ENCODE measurements at places on chromosomes 4 and X.

DNA sequence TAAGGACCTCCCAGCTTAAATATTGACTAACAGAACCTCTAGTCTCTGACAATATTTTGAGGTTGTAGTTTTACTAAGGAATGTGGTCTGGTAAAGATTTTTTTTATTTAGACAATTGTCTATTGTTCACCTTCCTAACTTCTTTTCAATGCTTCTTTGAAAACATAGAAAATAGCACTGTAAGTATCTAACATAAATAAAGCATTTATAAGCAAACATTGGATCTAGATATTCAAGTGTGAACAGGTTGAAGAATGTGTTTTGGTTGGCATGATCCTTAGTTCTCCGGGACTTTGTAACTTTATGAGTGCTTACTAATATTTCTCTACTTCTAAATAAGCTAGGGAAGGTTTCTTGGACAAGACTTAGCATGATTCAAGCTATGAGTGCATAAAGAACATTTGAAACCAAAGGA lies 285.4 kb upstream of the ARSJ start:
- no peak for DNase-seq

- DNase-seq = no peak
Observed at GRCh38 chr4:86302251-86302650, 57.6 kb downstream of the MAPK10 start.

GRCh38 chrX:40318801-40319200 lies 221.0 kb upstream of the BCOR start:
- no peak for DNase-seq

DNA sequence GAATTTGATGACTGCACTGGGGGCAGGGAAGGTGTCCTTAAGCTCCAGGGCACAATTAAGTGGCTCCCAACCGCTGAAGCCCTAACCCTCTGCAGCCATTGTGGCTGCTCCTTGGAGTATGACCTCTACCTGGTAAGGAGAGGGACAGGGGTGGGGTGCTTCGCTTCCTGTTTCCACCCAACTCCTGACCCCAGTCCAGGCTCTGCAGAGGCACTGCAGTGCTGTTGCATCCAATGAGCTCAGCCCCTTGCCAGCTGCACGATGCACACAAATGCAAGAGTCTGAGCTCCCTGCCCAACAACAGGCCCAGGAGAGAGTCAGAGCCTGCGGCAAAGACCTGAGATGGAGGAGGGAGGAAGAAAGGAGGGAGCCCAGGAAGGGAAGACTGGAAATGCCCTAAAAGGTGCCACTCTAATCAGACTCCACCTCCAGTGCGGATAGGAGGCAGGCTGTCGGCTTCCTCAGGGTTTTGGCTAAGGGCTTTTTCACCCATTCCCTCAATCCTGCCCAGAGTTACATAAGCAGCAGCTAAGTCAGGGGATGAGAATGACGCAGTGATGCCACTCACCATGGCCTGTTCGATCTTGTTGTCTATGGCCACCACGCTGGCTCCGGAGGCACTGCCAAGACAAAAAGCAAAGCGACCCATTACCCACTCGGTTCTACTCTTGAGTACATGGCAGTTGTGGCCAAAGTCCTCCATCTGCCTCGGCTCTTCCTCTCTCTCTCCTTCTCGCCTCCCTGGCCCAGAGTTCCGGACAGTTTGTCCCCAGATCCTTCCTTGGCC lies 60.1 kb downstream of the TSC22D3 start:
- no peak for DNase-seq

- no peak for DNase-seq
Observed at GRCh38 chr4:111399623-111400022, 745.6 kb upstream of the FAM241A start.

DNA sequence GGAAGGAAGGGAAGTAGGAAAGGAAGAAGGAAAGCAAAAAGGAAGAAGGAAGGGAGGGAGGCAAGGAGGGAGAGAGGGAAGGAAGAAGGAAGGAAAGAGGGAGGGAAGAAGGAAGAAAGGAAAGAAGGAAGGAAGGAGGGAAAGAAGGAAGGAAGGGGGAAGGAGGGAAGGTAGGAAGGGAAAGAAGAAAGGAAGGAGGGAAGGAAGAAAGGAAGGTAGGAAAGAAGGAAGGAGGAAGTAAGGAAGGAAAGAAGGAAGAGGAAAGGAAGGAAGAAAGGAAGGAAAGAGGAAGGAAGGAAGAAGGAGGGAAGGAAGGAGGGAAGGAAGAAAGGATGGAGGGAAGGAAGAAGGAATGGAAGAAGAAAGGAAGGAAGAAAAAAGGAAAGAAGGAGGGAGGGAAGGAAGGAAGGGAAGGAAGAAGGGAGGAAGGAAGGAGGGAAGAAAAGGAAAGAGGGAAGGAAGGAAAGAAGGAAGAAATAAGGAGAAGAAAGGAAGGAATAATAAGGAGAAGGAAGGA lies 18.6 kb upstream of the SCML1 start:
- DNase-seq = no peak

DNA sequence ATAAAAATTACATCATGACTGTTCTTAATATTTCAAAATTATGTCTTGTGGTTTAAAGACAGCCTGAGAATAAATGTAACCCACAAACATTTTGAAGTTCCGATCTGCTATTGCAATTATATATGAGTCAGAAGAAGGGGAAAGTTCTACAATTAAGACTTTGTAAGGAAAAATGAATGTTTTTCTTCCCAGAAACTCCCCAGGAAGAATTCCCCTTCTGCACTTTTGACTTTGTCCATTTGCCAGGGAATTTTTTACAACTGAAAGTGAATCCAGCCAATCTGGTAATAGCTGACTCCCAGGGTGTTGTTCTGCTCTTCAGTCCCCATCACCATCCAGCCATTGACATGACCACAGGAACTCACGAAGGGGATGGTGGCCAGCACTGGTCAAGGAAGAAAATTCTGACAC lies 61.6 kb upstream of the NOCT start:
- no peak for DNase-seq

DNA sequence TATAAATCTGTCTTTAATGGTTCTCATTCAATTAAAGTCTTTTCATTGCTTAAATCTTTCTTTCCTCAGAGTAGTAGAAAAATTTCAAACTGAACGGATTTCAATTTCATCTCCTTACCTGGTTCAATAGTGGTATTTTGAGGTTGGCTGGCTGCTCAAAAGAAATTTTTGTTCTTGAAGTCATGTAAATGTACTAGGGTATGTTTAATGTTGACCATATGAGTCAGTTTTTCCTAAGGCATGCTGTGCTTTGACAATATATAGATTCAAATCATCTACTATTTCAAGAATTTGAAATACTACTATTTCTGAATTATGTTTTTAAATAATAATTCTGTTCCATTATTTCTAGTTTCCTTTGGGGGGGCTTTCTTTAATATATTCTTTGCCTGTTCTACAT lies 105.5 kb downstream of the PACRGL start:
- DNase-seq = no peak

GRCh38 chr4:18134111-18134510 lies 112.6 kb upstream of the LCORL start:
- no peak for DNase-seq

DNA sequence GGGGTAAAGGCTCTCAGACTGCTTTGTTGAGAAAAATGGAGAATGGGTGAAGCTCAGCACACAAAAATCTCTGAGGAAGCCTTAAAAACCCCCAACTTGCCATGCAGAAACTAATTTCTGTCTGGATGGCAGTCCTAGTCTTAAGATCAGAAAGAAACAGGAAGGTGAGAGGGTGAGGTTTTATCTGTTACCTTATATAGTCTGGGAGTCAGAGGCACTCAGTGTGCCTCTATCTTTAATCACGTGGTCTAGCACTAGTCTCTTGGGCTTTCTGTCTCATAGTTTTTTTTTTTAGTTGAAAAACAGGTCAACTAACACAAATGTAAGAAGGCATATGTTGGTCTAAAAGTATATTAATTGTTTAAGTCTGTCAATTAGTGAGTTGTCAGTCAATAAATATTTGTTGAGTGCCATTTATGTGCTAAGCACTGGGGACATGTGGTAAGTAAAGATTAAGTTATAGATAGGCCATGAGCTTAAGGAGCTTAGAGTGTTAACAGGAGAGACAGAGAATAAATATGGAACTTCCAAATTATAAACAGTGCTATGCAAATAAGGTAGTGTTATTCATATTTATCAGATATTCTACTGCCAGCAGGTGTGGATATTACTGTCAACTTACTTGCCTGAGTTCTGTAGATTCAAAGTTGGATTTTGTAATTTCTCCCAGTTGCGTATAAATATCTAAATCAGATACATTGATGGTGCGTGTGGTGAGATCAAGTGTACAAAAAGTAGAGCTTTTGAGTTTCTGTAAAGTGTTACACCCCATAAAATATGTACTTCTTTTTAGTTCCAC lies 7.0 kb downstream of the CYBB start:
- DNase-seq = no peak

DNA sequence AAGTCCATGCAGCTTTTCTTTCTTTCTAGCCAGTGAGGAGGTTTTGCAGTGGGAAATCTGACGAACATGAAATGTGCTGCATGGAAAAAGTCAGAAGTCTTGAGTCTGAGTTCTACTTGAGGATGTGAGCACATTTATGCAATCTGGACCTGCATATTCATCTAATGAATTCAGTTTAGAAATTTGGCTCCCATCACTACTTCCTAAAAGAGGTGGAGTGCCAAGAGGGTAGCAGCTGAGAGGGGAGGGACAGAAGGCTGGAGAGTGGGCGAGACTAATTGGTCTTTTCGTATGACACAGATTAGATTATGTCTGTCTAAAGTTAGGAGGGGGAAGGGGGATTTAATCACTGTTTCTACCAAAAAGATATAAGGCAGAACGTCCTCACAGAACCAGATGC lies 535.9 kb downstream of the IQCM start:
- no peak for DNase-seq

DNA sequence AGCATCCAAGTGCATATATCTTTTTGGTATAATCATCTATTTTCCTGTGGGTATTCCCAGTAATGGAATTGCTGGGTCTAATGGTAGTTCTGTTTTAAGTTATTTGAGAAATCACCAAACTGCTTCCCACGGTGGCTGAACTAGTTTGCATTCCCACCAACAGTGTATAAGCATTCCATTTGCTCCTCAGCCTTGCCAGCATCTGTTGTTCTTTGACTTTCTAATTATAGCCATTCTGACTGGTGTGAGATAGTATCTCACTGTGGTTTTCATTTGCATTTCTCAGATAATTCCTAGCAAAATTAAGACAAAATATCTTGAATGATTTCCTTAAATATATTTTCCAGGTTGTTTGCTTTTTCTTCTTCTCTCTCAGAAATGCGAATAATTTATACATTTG lies 341.1 kb downstream of the GBA3 start:
- no peak for DNase-seq

- no peak for DNase-seq
Observed at GRCh38 chrX:154715825-154716224, 35.1 kb downstream of the GAB3 start.

- no peak for DNase-seq
Observed at GRCh38 chr4:184196730-184197385, 20.8 kb downstream of the ENPP6 start.

GRCh38 chr4:105059337-105059736 lies 87.3 kb upstream of the TET2 start:
- no peak for DNase-seq

GRCh38 chrX:137549073-137549472 lies 16.9 kb upstream of the ZIC3 start:
- DNase-seq = no peak

GRCh38 chrX:7191681-7192110 lies 43.7 kb upstream of the PUDP start:
- no peak for DNase-seq

- no peak for DNase-seq
Observed at GRCh38 chr4:8261851-8262535, 7.6 kb upstream of the HTRA3 start.

DNA sequence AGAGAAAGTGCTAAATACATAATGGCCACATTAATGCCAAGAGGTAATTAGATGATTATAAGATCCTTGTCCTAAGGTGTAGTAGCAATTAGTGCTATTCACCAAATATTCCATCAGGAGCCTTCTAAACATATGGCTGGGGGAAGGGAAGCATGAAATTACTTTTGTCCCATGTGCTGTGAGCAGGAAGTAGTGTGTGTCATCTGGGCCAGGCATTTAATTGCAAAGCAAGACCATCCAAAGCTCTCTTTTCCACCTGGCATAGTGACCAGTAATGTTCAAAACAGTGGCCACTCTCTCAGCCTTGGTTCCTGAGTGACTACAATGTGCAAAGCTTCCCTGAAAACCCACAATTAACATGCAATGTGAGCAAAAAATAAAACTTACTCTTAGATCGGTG lies 144.2 kb upstream of the FAM241A start:
- DNase-seq = no peak

- no peak for DNase-seq
Observed at GRCh38 chrX:70554523-70554922, 109.9 kb downstream of the DLG3 start.

DNA sequence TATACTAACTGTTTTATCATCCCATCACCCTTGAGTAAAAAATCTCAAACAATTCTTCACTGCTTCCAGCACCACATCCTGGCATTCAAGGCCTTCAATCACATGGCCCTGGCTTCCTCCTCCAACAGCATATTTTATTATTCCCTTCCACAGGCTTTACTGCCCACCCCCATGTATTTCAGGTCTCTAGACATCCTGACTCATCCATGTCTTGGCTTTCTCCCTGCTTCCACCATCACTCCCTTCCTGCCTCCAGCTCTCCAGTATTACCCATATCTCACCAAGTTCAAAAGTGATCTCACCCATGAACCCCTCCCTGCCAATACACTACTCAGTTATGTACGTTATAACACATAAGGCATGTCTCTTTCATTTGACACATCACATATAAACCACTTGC lies 34.7 kb upstream of the PLAC1 start:
- DNase-seq = no peak

DNA sequence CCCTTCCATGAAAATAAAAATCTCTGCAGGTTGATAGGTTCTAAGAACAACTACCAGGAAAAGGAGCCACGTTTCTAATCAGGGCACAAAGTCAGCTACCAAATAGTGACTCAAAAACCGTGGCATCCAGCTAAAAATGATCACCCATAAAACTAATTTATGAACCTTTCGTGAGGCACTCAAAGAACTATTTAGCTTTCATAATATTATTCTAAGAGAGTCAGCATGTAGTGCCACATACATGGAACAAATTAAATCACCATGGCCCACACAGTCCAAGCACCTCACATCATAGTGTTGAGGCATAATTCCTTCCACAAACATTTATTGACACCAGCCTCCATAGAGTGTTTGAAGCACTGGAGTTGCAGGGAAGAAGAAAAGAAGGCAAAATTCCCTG lies 252.0 kb upstream of the PPARGC1A start:
- no peak for DNase-seq

- DNase-seq = no peak
Observed at GRCh38 chr4:79467246-79467932, 59.4 kb upstream of the GK2 start.

DNA sequence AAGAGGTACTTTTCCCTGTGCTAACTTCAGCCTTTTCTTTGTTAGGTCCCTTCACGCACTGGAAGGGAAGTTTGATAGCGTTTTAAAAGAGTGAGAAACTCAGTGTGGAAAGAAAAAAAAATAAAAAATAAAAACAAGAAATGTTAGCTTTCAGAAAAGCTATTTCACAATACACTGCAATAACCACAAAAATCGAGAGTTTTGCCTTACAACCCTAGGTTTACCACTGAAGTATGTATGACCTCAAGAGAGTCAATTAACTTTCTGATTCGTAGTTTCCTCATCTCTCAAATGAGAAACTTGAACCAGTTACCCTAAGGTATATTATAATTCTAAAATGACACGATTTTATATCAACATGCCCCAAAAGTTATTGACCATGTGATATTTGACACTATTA lies 93.9 kb upstream of the JADE1 start:
- no peak for DNase-seq

- no peak for DNase-seq
Observed at GRCh38 chrX:154890990-154891639, 5.0 kb downstream of the F8A1 start.
